Hematopoietic multipotent progenitor cell (in vitro differentiated cells): ENCODE measurements at places on chromosomes 7 and 10. TPM values are rescaled to one million over a fixed set of nuclear protein-coding genes. Genes with fewer than 3 reads are reported as not detected.

Gene ADRA2A
- 6.5 TPM for total RNA-seq

Gene GRM3
- total RNA-seq = not detected

Gene EPHA1
- total RNA-seq = 6.2 TPM

Gene MLXIPL
- total RNA-seq = not detected

Gene ASAH2
- under 0.01 TPM for total RNA-seq

DNA sequence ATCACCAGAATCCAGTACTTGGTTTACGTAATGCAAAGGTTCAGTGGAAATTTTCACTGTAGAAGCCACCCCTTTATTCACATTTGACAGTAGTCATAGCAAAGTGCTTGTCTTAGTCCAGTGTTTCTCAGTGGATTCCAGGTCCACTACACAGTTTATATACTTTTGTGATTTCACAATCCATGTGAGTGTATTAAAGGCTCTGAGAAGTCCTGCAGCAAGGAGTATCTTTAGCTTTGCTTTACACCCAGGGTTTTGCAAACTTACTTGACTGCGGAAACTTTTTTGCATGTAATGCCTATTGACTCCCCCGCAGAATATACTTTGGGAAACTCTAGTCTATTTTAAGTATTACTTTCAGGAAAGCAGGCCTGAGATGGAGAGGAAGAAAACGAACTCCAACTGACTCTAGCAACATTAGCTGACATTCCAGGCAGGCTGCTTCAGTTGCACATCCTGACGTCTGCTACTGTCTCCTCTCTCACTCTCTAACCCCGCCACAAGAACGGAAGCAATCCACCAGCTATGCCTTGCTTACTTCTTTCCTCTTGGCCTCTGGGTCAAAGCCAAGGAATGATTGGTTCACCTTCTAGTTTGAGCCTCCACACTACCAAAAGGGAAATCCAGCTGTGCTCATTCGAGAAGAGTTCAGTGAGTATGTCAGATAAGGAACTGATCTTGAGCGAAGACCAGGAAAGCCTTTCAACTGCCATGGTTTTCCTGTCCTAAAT, 6.2 kb downstream of the PLXNA4 start:
- DNase-seq = no peak

GRCh38 chr10:70541736-70542564, 60.6 kb downstream of the PRF1 start:
- no peak for DNase-seq

DNA sequence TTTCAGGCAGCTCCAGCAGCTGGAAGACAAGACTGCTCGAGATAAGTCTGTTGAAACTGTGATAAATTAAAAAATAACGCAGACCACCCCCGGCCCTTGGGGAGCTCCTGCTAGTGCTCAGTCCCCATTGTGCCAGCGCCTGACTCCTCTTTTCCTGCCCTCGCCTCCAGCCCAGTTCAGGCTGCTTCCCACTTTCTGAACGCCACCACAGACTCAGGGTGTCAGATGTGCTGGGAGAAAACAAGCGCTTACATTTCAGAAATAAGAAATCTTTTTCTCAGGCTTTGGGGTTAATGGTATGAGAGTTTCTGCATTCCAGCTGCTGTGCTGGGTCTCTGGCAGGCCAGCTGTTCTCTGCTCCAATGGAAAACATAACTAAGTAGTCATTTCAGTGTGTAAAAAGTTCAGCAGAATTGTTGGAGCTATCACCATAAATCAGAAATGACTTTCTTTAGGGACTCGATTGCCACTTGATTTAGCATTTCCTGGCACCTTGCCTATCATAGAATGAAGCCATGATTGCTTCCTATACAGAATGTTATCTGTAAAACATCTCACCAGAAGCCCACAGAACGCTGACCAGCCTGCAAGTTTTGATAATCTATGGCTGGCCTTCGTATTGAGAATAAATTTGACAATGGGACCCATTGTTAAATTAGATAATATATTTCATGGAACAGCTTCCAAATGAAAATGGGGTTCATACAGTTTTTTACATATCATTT, 257.0 kb upstream of the ZNF32 start:
- DNase-seq = no peak

GRCh38 chr7:17680026-17680425, 260.3 kb downstream of the SNX13 start:
- DNase-seq = no peak

DNA sequence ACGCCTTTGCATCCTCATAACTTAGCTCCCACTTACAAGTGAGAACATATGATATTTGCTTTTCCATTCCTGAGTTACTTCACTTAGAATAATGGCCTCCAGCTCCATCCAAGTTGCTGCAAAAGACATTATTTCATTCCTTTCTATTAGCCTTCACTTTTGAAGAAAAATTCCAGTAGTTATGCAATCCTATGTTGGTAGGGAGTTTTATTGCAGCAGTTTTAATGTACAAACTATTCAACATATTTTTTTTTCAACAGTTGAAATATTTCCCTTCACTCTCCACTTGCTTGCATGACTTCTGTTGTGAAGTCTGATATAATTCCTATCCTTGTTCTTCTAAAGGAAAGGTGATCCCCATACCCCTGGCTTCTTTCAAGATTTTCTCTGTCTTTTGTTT, 27.3 kb upstream of the ARHGAP22 start:
- DNase-seq = no peak

DNA sequence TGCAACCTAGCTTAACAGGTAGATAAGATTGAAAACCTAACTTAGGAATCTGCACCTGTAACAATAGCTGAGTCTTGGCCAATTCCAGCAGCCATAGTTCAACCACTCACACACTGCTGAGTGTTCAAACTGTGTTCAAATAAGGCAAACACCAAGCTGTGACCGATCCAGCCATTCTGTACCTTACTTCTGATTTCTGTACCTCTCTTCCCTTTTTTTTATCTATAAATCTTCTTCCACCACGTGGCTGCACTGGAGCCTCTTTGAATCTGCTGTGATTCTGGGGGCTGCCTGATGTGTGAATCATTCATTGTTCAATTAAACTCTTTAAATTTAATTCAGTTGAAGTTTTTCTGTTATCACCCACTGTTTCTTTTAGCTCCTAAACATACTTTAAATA, 15.7 kb upstream of the FOXL3 start:
- no peak for DNase-seq

GRCh38 chr10:8379906-8380832, 325.7 kb downstream of the GATA3 start:
- DNase-seq = no peak

DNA sequence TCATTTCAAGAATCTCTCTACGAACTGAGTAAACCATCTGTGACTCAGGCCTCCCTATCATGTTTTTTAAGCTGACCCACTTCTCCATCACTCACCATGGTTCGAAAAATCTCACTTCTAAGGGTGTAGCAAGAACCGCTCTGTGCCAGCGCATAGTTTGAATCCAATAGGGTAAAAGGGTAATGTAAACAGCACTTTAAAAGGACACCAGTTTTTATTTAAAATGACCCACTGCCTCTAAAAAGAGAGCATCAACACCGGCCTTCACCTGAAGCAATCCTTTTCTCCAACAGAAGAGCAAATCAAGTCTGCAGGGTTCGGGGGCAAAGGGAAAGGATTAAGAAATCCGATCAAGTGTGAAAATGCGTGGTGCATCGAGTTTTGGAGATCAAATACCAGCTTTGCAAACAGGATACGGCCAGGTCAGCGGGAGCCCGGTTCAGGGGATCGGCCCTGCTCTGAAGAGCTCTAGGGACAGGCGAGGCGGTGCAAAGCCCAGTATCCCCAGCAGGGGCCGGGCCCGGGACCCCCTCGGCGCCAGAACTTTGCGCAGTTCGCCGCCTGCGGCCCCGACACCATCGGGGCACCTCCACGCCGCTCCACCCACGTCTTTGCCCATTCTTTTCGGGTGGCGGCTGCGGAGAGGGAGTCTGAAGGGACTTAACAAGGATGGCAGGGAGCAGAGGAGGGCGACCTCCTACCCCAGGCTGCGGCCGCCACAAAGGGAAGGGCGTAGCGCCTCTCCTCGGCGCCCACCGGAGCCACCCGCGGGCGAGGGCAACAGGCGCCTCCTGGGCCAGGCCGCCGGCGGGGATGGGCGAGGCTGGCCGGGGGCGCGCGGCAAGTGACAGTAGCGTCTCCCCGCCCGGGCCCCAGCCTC, 842 bp downstream of the NMT2 start:
- DNase-seq = peak; percentile 59
